ENCODE measurements at places on chromosomes 13 and 19. TPM values are rescaled to one million over a fixed set of nuclear protein-coding genes. Genes with fewer than 3 reads are reported as not detected.

The VSIG10L gene
- total RNA-seq: 5.4 TPM

The ZNF540 gene
- 1.4 TPM for total RNA-seq

The LPAR2 gene
- 9.5 TPM for total RNA-seq

The IRS2 gene
- 25.8 TPM for total RNA-seq

The ZNF99 gene
- total RNA-seq: not detected

The ZNF439 gene
- 1.1 TPM for total RNA-seq
